ENCODE measurements at places on chromosomes 1 and 21. TPM values are rescaled to one million over a fixed set of nuclear protein-coding genes. Genes with fewer than 3 reads are reported as not detected.

The TDRD5 gene
- 1.3 TPM for total RNA-seq

GRCh38 chr1:3663999-3664699 is 11.8 kb downstream of the TP73 start:
- no peak for DNase-seq
- no peaks in the 10 kb centered on the region for H3K36me3 ChIP-seq
- no peak overlapping the region for H3K4me3 ChIP-seq
- no peak overlapping the region for H3K27ac ChIP-seq
- H3K27me3 ChIP-seq, result peaks cover 7% of the 10 kb centered on the region

GRCh38 chr1:231020139-231020601 is 19.9 kb downstream of the FAM89A start:
- DNase-seq, result no peak
- no peak overlapping the region for H3K27ac ChIP-seq
- H3K4me1 ChIP-seq, result peaks cover 2% of the 10 kb centered on the region
- H3K27me3 ChIP-seq, result no peaks in the 10 kb centered on the region
- H3K4me3 ChIP-seq, result no peak overlapping the region

The RAD54L gene
- 50.3 TPM for total RNA-seq

DNA sequence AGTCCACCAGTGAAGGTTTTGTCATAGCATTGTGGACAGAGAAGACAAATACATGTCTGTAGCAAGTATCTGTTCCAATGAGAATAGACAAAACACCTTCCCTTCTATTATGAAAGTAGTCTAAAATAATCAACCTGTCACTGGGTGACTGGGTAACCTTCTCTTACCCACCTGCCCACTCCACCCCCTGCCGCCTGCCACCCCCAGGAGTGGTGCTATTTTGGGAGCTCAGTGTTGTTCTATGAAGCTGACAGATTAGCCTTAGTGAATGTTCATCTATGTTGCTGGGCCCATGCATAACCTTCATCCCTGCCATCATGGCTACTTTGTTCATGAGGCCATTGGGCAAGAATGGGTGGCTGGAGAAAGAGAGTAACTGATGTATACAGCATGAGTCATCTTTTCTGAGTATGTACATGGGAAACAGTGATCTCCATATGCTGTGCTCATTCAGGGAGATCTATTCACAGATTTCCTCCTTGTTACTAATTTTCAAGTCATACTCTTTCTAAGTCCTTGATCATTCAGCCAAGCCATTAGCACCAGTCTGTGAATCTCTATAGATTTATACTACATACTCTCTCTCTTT is 24.8 kb downstream of the MARK1 start:
- no peaks in the 10 kb centered on the region for H3K27me3 ChIP-seq
- no peak overlapping the region for H3K27ac ChIP-seq
- H3K36me3 ChIP-seq, result no peaks in the 10 kb centered on the region
- no peak for DNase-seq
- H3K4me1 ChIP-seq, result no peaks in the 10 kb centered on the region
- no peak overlapping the region for H3K4me3 ChIP-seq

The CXADR gene
- 145 TPM for total RNA-seq

GRCh38 chr21:21096956-21097355 is 98.7 kb downstream of the NCAM2 start:
- no peaks in the 10 kb centered on the region for H3K27me3 ChIP-seq
- no peaks in the 10 kb centered on the region for H3K36me3 ChIP-seq
- DNase-seq, result no peak
- no peaks in the 10 kb centered on the region for H3K4me1 ChIP-seq

DNA sequence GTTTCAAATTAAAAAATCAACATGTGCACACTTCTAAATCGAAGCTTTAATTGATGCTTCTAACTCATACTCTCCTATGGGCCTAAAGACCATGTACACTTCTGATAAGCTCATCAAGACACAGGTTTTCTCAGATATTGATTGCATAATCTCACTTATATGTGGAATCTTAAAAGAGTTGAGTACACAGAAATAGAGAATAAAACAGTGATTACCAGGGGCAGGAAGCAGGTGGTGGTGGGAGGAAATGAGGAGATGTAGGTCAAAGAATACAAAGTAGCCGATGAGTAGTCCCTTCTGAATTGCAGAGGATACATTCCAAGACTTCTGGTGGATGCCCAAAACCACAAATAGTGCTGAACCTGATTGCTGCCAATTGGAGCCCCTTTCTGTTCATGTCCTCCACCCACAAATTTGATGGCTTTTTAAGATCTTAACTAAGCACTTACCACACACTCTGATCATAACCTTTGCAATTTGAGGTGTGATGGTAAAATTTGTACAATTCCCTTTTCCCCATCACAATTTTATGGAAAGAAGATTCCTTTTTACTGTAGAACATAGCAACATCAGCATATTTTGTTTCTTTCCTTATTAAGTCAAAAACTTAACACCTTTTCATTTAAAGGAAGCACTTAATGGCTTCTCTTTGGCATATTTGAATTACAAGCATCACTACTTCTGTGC is 3.3 kb upstream of the CD1B start:
- no peaks in the 10 kb centered on the region for H3K36me3 ChIP-seq
- no peaks in the 10 kb centered on the region for H3K27me3 ChIP-seq
- H3K27ac ChIP-seq, result no peak overlapping the region
- no peak for DNase-seq

DNA sequence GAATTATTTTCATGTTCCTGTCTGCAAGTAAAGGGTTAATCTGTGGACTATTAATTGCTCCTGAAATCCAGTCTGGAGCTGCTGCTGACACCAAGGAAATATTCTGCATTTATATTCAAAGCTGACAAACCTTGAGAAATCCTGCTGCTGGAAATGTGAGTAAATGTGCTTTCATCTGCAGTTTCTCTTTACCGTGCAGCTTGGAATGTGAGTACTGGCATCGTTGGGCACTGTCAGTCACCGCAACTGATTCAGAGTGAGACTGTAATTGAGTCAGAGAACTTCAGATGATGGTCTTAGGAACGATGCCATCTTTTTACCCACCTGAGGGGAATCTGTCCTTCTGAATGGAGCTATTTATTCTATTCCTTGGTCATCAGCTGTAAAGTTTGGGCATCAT is 420.6 kb downstream of the SIPA1L2 start:
- H3K27ac ChIP-seq, result no peak overlapping the region
- no peak for DNase-seq
- H3K27me3 ChIP-seq, result no peaks in the 10 kb centered on the region
- peaks cover 6% of the 10 kb centered on the region for H3K4me1 ChIP-seq
- H3K36me3 ChIP-seq, result no peaks in the 10 kb centered on the region
- H3K4me3 ChIP-seq, result no peak overlapping the region

GRCh38 chr21:29721221-29721620 is 218.6 kb downstream of the GRIK1 start:
- peaks cover 5% of the 10 kb centered on the region for H3K4me1 ChIP-seq
- no peak for DNase-seq
- no peaks in the 10 kb centered on the region for H3K27me3 ChIP-seq
- H3K36me3 ChIP-seq, result no peaks in the 10 kb centered on the region
- no peak overlapping the region for H3K27ac ChIP-seq

GRCh38 chr1:223486932-223487886 is 94.0 kb downstream of the CCDC185 start:
- H3K27me3 ChIP-seq, result no peaks in the 10 kb centered on the region
- DNase-seq, result no peak
- peaks cover 7% of the 10 kb centered on the region for H3K4me1 ChIP-seq
- H3K4me3 ChIP-seq, result no peak overlapping the region

DNA sequence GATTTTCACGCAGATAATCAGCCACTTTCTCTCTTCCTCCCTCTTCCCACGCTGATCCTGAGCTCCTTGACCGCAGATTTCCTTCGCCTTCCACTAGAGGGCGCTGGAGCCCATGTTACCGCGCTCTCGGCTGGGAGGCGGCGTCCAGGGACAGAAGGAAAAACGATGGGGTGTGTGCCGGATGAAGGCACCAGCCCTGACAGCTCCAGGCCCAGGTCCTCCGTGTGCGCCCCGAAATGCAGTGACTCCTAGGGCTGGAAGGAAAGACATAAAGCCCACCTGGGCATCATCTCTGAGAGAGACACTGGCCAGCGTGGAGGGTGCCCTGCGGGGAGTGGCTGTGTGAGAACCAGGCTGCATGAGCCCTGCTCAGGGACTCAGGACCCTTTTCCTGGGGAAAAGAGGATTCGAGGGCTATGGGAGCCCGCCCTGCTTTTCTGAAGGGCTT is 44.9 kb upstream of the CYP2J2 start:
- no peaks in the 10 kb centered on the region for H3K4me1 ChIP-seq
- no peak overlapping the region for H3K4me3 ChIP-seq
- no peak for DNase-seq
- H3K36me3 ChIP-seq, result no peaks in the 10 kb centered on the region
- H3K27ac ChIP-seq, result no peak overlapping the region
- no peaks in the 10 kb centered on the region for H3K27me3 ChIP-seq

GRCh38 chr1:167489571-167490340 is 28.6 kb downstream of the CD247 start:
- peak overlapping the region; percentile 57 for H3K27ac ChIP-seq
- H3K27me3 ChIP-seq, result no peaks in the 10 kb centered on the region
- H3K36me3 ChIP-seq, result no peaks in the 10 kb centered on the region
- no peak overlapping the region for H3K4me3 ChIP-seq
- peak; percentile 41 for DNase-seq

DNA sequence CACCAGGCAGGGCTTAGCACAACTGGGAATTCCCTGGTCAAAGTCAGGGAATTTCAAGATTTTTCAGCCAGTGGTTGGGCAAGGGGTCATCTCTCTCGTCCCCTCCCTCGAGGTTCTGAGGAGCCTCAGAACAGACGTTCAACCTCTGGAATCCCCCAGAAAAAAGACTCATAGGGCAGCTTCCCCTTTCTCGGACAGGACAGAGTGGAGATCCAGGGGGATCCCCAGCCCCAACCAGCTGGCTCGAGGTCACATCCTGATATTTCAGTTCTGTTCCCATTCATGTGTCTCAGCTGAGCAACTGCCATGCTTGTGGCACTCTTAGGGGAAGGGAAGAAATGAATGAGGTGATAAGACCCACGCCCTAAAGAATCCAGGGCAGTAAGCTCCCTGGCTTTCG is 4.9 kb upstream of the LAD1 start:
- no peaks in the 10 kb centered on the region for H3K36me3 ChIP-seq
- no peak overlapping the region for H3K27ac ChIP-seq
- peaks cover 7% of the 10 kb centered on the region for H3K4me1 ChIP-seq
- H3K4me3 ChIP-seq, result no peak overlapping the region

GRCh38 chr1:167161242-167161641 is 59.4 kb upstream of the POU2F1 start:
- no peak overlapping the region for H3K4me3 ChIP-seq
- no peak for DNase-seq
- H3K27ac ChIP-seq, result no peak overlapping the region
- peaks cover 32% of the 10 kb centered on the region for H3K4me1 ChIP-seq
- H3K27me3 ChIP-seq, result no peaks in the 10 kb centered on the region

DNA sequence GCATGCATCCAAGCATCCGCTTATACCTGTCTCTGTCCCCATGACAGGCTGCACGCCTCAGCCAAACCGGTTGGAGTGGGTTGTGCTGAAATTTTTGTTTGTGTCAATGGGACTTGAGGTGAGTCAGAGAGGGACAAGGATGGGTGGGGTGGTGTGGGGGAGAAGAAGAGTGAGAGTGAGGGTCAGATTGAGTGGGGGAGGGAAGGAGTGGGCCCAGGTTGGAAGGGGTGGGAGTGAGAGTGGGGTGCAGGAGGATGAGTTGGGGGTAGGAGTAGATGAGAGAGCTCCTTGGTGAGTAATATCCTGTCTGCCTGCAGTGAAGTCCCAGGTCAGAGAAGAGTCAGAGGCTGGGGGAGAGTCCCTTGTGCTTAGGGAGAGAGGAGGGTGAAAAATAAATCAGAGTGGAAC is 3.3 kb upstream of the NECTIN4 start:
- no peak overlapping the region for H3K4me3 ChIP-seq
- H3K36me3 ChIP-seq, result no peaks in the 10 kb centered on the region
- H3K4me1 ChIP-seq, result no peaks in the 10 kb centered on the region
- DNase-seq, result no peak

DNA sequence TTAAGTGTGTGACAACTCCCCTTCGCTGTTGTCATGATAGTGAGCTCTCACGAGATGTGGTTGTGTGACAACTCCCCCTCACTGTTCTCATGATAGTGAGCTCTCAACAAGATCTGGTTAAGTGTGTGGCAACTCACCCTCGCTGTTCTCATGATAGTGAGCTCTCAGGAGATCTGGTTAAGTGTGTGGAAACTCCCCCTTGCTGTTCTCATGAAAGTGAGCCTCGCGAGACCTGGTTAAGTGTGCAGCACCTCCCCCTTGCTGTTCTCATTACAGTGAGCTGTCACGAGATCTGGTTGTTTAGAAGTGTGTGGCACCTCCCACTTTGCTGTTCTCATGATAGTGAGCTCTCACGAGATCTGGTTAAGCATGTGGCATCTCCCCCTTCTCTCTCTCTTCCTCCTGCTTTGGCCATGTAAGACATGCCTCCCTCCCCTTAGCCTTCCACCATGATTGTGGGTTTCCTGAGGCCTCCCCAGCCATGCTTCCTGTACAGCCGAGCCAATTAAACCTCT is 25.1 kb upstream of the LSS start:
- no peak overlapping the region for H3K4me3 ChIP-seq
- DNase-seq, result no peak
- H3K27ac ChIP-seq, result no peak overlapping the region
- peaks cover 19% of the 10 kb centered on the region for H3K36me3 ChIP-seq
- H3K4me1 ChIP-seq, result no peaks in the 10 kb centered on the region
- no peaks in the 10 kb centered on the region for H3K27me3 ChIP-seq

The COL11A1 gene
- 28.3 TPM for total RNA-seq

The MYCL gene
- 28.8 TPM for total RNA-seq

DNA sequence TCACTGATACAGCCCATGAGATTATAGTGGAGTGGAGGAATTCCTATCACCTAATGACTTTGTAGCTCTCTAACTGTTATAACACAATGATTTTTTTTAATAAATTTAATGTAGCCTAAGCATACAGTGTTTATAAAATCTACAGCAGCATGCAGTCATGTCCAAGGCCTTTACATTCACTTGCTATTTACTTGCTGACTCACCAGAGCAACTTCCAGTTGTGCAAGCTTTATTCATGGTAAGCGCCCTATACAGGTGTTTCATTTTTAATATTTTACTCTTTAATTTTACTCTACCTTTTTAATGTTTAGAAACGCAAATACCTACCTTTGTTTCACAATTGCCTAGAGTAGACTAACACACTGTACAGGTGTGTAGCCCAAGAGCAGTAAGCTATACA is 1652.2 kb downstream of the BRINP3 start:
- no peaks in the 10 kb centered on the region for H3K4me1 ChIP-seq
- no peaks in the 10 kb centered on the region for H3K36me3 ChIP-seq
- H3K27ac ChIP-seq, result no peak overlapping the region
- DNase-seq, result no peak
- no peaks in the 10 kb centered on the region for H3K27me3 ChIP-seq

- no peaks in the 10 kb centered on the region for H3K36me3 ChIP-seq
- H3K4me3 ChIP-seq, result no peak overlapping the region
- H3K27ac ChIP-seq, result no peak overlapping the region
- H3K27me3 ChIP-seq, result no peaks in the 10 kb centered on the region
Observed at GRCh38 chr21:32978331-32979270, 47.1 kb upstream of the OLIG2 start.

DNA sequence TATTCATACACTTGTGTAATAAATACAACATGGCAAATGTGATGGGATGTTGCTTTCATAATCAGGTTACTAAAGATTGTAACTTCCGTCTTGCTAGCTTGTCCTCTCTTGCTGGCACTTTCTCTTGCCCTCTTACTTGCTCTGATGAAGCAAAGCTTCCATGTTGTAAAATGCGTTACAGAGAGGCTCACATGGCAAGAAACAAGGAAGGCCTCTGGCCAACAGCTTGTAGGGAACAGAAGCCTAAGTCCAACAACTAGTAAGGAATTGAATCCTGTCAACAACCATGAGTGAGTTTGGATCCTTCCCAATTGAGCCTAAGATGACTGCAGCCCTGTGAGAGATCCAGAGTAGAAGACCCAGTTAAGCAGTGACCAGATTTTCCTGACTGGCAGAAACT is 15.4 kb downstream of the TMED5 start:
- H3K27ac ChIP-seq, result no peak overlapping the region
- H3K27me3 ChIP-seq, result no peaks in the 10 kb centered on the region
- no peak for DNase-seq
- no peaks in the 10 kb centered on the region for H3K4me1 ChIP-seq
- no peaks in the 10 kb centered on the region for H3K36me3 ChIP-seq

The SMIM11 gene
- total RNA-seq, result 1.0 TPM

Data from H1 (cell line).